ENCODE measurements at places on chromosomes 16 and 17.

DNA sequence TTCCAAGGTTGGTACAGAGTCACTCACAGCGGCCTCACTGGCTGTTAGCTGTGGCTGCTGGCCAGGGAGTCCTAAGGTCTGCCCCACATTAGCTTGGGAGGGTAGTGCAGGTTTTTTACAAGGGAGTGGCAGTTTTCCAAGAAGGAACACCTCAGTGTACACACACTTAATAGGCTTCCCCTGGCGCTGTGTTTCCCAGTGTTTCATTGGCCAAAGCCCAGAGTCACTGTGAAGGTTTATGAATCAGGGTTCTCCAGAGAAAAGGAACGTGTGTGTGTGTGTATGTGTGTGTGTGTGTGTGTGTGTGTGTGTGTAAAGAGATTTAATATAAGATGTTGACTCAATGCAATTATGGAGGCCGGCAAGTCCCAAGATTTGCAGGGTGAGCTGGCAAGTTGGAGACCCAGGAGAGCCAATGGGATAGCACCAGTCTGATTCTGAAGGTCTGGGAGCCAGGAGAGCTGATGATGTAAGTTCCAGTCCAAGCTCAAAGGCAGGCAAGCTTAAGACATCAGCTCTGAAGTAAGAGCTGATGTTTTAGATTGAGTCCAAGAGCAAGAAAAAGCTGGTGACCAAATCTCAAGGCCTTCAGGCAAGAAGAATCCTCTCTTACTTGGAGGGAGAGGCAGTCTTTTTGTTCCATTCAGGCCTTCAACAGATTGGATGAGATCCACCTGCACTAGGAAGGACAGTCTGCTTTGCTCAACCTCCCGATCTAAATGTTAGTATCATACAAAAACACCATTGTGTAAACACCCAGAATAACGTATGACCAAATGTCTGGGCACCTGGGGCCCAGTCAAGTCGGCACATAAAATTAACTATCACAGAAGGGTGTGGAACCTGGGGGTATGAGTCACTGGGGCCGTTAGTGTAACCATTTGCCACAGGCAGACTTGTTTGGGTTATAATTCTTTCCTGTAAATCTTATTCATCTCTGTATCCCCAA, 206.8 kb downstream of the PRKCA start:
- no peak for DNase-seq

- no peak for DNase-seq
These were observed 23.0 kb upstream of the CDR2 start for GRCh38 chr16:22397464-22397863.

DNA sequence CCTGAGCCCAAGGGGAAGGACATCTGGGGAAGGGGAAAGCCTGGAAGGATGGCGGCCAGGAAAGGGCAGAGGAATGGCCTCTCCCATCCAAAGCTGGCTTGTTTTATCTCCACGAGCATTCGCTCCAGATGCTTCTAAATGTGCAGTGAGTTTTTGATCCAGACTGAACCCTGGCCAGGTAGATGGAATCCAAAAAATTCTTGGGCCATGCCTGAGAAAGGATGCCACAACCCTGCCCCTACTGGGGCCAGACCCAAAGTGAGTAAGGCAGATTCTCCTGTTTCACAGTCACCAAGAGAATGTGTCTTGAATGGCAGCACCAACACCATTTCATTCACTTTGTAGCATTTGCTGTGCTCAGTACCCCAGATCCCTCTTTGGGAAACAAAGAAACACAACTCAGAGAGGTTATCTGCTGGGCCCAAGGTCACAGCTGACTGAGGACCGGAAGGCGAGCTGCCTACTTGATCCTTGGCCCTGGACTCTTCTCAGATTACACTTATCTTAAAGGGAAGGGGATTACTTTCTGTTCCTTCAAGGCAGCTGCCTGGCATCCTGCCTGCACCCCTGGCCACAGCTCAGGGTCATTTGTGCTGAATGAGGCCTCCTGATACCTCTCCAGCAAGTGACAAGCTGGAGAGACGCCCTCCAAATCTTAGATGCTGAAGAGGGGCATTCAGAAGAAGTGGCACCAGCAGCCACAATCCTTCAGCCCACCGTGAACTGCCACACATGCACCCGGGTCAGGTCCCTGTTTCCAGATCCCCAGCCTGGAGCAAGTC, 3.6 kb downstream of the LRRC75A start:
- DNase-seq = no peak

GRCh38 chr17:77204536-77204935, 63.8 kb downstream of the SEC14L1 start:
- no peak for DNase-seq

DNA sequence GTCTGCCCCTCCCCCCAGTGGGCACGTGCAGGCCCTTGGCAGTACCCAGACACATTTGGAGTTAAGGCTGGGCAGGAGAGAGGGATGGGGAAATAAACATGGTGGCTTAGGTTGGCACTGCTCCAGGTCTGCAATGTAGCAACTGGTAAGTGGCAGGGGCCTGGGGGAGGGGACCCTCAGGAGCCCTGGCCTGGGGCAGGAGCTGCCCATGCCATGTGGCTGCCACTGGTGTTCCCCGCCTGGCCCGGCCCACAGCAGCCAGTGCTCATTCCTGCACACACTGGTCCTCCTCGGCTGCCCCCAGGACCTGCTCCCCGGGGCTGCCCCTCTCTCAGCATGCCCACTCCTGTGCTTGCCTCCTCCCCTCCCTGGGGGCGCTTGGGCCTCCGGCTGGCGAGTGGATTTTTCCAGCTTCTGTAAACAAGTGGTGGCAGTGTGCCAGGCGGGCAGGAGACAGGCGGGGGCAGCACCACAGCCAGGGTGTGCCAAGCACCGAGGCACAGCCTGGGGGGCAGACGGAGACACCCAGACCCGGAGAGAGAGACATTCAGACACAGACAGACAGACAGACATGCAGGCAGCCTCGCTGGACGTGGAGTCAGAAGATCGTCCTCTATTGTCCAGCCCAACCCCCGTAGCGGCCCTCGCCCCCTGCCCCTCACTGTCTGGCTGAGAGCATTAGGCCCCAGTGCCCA, 9.4 kb downstream of the THRA start:
- DNase-seq = peak; percentile 71

Data from C1 segment of cervical spinal cord (tissue), 14 donors.